A549 treated with RU486 at 1 μM for 4 hours (cell line): ENCODE measurements at places on chromosomes 2 and 18. TPM values are rescaled to one million over a fixed set of nuclear protein-coding genes. Genes with fewer than 3 reads are reported as not detected.

Gene CRYGC
- total RNA-seq, result not detected in 5 replicates

Gene ARHGAP28
- total RNA-seq, result 0.05 to 0.48 TPM (median 0.08 TPM) in 3 of 5 replicates, not detected in the others

Gene TUBA3E
- not detected in 5 replicates for total RNA-seq

Gene IL1R1
- 16.2 to 31.6 TPM (median 26.8 TPM) in 5 replicates for total RNA-seq

Gene ACKR3
- 19.7 to 29.6 TPM (median 24.3 TPM) in 5 replicates for total RNA-seq

Gene ERMN
- total RNA-seq, result not detected in 5 replicates

Gene RUFY4
- not detected in 5 replicates for total RNA-seq

Gene MYCN
- not detected in 5 replicates for total RNA-seq

Gene PSMA8
- not detected in 5 replicates for total RNA-seq

Gene ARID5A
- 8.0 to 11.6 TPM (median 10.2 TPM) in 5 replicates for total RNA-seq

Gene EMX1
- total RNA-seq, result 0.27 TPM in 1 of 5 replicates, not detected in the others

Gene UGT1A3
- total RNA-seq, result 0.10 to 0.22 TPM (median 0.13 TPM) in 3 of 5 replicates, not detected in the others

Gene SPP2
- total RNA-seq, result not detected in 5 replicates

Gene DIPK1C
- not detected in 5 replicates for total RNA-seq

Gene COL6A3
- 0.03 to 0.18 TPM (median 0.09 TPM) in 5 replicates for total RNA-seq
